ENCODE measurements at places on chromosomes 1 and 21.

DNA sequence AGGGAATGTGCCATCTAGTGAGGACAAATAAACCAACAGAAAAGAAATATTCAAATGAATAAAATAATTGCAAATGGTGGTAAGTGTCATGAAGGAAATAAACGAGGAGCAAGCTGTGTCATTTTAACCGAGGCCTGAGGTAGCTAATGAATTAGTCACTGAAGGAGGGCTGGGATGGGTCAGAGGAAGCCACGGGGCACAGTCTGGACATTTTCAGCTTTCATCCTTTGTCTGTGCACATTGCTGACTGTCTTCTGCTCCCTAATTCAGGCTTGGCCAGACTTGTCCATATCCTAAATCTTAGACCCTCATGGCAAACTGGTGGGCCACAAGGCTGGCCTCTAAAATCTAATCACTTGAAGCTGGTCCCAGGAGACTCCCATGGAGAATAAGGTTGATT lies 138.4 kb downstream of the RHOU start:
- DNase-seq, result no peak

- no peak for DNase-seq
Measured at GRCh38 chr1:50458507-50458906, 35.3 kb upstream of the DMRTA2 start.

GRCh38 chr1:6378096-6378746 lies 15.3 kb downstream of the ACOT7 start:
- DNase-seq, result no peak

DNA sequence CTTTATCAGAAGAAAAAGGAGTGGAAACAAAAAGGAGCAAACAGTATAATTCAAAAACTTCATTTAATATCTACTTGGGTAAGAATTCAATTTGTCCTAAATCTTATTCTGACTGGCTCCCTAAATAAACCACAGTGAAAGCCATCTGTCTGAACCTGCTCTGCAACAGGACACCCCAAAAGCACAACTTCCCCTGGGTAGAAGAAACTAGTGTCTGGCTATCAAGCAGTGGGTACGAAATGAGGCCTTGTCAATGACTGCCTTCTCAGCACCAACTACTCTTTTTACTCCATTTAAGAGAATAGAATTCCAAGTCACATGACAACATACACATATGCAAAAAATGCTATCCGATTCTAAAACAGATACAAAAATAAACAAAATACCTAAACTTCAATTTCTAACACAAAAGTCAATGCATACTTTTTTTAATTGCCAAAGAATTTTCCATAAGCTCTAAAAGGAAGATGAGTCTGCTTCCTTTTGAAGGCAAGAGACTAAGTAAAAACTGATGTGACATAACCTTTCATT lies 206.8 kb downstream of the SLC45A1 start:
- no peak for DNase-seq

GRCh38 chr1:101004670-101005069 lies 20.9 kb downstream of the DPH5 start:
- DNase-seq, result no peak

DNA sequence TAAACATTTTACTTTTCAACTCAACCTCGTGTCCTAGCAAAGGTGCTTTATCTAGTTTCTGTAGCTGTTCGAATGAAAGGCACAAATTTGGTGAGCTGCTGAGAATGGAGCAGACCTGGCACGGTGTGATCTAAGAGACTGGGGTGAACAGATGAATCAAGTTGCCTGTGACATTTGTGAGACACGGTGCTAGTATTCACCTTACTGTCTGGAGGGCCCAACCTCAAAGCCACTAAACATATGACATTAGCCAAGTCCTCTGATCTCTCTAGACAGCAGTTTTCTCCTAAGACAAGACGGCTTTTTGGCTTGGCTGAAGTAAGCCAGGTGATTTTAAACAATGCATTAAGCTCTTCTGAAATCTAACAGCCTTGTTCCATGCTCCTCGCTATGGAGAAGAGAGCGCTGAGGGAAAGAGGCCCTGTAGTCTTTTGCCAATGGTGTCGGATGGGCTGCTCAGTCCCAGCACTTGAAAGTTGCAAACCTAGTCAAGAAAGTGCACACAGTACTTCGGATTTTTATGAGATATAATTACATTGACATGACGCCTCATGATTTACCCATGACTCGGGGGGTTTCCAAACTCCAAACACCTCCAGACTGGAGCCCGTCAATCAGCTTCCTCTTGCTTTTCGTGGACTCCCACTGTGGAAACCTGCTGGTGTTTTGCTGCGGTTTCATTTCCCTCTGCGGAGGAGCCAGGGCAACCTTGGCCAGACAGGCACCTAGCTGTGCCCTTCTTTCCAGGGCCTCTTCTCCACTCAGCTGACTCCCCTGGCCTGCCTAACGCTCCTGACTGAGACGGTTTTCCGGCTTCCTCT lies 794 bp upstream of the TOR3A start:
- DNase-seq, result no peak

DNA sequence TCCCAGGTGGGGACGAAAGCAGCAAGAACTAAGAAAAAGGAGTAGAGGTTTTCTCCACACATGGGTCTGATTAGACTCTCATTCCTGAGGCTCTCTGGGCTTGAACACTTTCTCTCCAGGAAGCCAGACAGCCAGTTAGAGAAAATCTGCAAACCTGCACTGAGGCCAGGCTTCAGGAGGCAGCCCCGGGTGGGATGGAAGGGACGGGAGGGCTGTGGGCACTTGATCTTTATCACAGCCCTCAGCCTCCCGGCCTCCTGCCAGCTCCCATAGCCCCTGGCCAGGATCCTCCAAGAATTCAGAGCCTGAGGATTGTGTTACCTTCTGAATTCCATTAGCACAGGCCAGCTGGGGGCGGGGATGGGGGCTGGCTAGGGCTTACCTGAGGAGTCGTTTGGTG lies 40.1 kb downstream of the SERTAD4 start:
- DNase-seq, result no peak

- DNase-seq, result no peak
Measured at GRCh38 chr1:52413410-52413989, 9.1 kb downstream of the PRPF38A start.

GRCh38 chr1:224331326-224331725 lies 1.4 kb upstream of the NVL start:
- no peak for DNase-seq

- no peak for DNase-seq
Measured at GRCh38 chr1:50369830-50370229, 53.4 kb downstream of the DMRTA2 start.

DNA sequence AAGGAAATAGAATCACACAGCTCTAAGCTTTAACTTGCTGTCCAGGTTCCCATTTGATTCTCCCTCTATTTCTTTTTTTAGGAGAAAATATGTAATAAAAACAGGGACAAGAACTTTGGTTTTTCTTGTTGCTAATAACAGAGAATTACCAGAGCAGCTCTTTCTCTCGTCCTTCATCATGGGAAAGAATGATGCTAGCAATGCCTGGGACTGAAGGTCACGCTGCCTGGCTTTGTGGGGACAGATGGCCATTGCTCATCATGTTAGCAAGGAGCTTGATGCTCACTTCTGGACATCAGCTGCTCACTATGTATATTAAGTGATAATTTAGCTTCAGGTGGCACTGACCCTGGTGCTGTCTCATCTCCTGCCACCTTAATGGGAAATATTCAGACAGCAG lies 77.3 kb upstream of the AKT3 start:
- DNase-seq, result no peak

DNA sequence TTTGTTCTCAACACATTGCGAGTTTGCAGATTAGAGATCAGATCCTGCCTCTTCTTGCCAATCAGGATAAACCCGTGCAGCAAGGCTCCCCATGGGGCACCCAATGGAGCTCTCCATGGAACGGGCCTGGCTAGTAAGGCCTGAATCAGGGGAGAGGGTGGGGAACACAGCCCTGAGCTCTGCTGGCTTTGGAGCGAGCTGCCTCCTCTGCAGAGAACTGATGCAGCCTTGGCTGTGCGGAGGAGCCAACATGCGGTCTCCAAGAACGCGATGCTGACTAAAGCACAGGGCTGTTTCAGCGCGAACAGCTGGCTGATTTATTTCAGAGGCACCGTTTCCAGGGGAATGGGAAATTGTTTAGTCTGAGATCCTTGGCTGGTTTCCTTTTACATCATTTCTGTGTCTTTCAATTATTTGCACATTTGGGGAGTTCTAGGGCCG lies 139.7 kb downstream of the TSEN15 start:
- DNase-seq, result no peak

DNA sequence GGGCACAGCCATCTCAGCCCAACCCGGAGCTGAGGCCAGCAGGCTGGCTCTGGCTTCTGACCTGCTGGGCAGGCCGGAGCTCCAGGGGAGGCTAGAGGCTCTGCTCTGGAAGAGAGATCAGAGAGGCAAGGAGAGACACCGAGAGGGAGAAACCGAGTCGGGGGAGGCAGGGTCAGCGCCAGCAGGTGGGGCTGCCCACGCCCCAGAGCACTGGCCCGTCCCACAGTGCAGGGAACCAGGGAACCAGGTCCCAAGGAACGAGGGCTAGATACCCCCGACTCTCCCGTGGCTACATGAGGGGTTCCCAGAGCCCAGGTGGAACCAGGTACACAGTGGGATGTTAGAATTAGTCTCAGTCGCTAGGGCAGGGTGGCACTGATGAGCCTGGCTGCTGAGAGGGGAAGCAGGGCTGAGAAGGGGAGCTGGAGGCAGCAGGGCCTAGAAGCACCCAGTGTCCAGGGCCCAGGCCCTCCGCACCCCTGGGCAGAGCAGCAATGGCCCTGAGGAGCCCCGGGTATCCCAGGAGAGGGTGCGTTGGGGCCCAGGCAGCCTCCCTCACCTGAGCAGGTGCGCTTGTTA lies 2.1 kb downstream of the MASP2 start:
- no peak for DNase-seq

- DNase-seq, result no peak
Measured at GRCh38 chr1:116972674-116973030, 28.9 kb upstream of the CD101 start.

DNA sequence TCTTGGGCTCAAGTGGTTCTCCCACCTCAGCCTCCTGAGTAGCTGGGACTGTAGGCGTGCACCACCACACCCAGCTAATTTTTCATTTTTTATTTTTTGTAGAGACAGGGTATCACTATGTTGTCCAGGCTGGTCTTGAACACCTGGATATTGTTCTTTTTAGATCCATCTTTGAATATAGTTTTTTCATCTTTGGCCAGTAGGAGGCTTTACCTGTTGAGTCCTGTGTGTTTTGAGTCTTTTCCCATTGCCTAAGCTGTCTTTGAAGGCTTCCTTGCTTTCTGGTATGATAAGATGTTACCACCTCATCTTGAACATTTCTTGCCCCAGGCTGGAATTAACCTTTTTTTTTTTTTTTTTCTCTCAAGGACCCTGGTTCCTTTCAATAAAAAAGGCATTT lies 387.8 kb upstream of the RUNX1 start:
- DNase-seq, result no peak

DNA sequence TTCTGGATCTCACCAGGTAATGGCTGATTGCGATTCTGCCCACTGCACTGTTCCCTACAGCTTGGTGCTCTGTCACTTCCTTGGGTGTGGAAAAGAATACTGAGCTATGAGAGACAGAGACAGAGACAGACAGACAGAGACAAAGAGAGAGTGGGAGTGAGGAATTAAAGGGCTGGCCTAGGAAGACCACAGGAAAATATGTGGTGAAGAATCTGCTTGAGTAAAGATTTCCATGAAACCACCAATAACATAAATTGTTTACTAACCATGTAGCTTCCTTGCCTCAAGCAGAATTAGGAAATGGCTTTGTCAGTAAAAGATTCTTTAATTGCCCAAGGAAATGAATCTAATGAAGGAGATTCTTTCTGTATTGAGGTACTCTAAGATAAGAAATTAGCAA lies 54.4 kb downstream of the MPZL1 start:
- DNase-seq, result no peak

DNA sequence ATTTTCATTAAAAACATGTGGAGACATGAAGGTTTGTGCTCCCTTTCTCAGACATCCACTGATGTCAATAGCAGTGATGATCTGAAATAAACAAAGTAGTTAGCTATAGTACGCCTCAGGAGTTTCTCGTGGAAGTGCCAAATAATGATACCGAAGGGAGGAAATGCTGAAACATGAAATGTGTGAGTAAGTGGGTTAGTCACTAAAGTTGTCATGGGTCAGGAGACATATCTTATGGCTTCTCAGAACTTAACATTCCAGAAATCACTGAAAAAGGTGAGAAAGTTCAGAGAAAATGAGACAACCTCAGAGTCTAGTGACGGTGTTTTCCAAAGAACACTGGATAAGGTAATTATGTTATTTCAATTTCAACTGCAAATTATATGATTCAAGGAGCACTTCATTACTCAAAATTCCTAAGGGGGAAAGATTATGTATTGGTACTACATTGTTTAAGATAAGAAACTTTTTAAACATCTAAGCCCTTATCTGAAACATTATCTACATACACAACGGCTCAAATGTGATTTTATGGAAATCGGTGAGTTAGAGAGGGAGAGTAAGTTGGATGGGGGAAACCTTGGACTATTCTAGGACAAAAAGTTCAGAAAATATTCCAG lies 20.6 kb downstream of the NIBAN1 start:
- DNase-seq, result no peak

DNA sequence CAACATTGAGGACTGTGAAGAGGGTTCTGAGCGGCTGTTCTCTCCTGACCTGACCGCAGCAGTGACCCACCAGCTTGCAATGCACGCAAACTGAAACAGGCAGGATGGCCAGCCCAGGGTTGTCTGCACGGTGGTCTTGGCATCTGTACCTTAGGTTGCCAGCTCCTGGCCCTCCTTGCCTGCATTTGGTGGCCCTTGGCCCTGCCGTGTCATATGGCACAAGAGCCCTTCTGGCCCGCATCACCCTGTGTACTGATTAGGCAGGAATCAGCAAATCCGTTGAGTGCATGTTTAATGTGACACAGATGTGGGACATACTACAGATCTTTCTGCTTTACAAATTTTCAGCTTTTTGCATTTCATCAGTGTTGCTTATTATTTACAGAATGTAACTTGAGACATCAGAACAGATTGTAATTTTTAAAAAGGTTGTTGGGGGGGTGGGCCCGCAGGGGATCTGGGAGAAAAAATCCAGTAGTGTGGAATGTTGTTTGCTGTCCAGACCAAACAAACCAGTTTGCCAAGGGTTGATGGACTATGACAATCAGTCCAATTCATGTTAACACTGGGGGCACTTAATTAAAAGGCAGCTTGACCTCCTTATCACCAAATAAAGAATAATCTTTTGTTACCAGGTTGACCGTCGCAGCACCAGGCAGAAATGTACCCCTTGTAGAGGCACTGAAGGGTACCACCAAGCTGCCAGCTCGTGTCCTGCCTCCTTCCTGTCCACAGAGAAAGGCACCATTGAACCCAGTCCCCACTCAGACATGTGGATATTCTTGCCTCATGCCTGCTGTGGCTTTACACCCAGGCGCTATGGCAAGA lies 132.6 kb downstream of the DHRS3 start:
- DNase-seq, result no peak

Data from stimulated activated CD4-positive, alpha-beta T cell treated with anti-CD3 and anti-CD28 coated beads, Interleukin-2, amount 100 ng/mL, for 24 hours (primary cell).